ENCODE measurements at places on chromosomes 1 and 21.

- DNase-seq, result peak; percentile 95
Measured at GRCh38 chr1:31689854-31690253, 14.0 kb downstream of the COL16A1 start.

GRCh38 chr1:177798614-177799013 is 171.2 kb downstream of the SEC16B start:
- DNase-seq, result no peak

- peak; percentile 33 for DNase-seq
Measured at GRCh38 chr1:25642574-25643108, 26.1 kb downstream of the MAN1C1 start.

DNA sequence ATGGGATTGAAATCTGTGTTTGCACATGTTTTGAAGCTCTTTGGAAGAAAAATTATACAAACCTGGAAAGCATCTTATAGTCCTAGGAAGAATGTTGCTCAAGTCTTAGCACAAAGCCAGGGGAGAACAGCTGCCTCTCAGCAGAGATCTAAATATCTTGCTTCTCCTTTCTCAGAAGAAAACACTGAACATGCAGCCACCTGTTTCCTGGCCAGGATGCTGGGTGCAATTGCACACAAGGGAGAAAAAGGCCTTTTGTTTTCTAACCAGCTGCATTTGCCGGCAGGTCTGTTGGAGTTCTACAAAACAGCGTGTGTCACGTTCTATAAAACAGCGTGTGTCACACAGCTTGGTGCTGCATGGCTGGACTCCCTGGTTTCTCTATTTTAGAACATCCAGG is 259.6 kb upstream of the PLD5 start:
- no peak for DNase-seq

DNA sequence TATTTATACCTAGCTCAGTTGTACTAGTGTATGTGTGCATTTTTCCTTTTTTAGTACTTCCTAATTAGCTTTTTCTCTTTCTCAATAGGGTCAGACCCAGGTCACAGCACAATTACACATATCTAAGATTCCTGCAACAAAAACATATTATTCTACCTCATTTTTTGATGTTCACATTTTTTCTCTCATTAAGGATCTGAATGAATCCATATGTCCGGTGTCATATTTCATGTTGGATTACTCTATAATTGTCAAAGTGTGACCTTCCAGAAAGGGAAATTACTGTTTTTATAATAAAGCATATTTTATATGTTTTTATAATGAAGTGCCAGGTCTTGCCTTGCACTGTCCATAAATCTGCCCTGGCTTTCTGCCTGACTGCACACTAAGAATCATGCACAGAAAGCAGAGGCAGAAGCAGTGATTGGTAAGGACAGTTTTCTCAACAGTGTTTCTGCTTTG is 143.7 kb downstream of the KCNT2 start:
- peak; percentile 52 for DNase-seq

All from astrocyte of the spinal cord (primary cell).